ENCODE measurements at places on chromosomes 4 and X.

DNA sequence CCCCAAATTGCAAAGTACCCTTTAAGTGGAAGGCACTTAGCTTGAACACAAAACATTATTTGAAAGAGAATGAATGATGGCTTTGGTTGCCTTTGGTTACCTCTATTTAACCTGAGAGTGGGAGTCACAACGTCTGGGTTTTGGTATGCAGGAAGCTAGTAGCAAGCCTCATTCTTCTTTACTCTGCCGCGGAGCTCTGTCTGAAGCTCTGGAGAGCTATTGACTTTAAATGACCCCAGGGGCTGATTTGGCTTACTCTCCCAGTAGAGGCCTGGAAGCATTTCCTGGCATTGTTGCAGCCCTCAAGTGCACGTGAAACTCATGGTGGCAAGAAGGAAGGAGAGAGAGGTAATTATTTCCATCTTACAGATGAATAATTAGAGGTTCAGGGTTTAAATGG, 81.8 kb upstream of the MAGEA4 start:
- no peak for DNase-seq

DNA sequence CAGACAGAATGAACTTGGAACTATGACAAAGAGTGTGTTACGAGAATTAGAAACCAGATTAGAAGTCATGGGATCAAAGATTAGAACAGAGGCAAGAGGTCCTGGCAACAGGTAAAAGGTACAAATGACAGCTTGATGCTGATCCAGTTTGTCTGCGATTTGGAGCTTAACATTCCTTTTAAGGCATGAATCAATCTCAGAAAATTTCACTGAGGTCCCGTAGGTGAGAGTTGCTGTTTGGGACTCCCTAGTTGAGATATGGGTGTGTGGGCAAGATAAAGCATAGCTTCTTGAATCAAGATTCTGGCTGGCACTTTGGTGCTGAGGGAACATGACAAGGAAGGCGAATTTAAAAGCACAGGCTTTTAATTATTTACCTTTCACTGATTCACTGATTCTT, 62.6 kb upstream of the ACSL4 start:
- DNase-seq, result no peak

- DNase-seq, result no peak
Measured at GRCh38 chr4:6221301-6221850, 21.0 kb upstream of the JAKMIP1 start.

- no peak for DNase-seq
Measured at GRCh38 chr4:119657111-119657611, 28.6 kb upstream of the PDE5A start.

DNA sequence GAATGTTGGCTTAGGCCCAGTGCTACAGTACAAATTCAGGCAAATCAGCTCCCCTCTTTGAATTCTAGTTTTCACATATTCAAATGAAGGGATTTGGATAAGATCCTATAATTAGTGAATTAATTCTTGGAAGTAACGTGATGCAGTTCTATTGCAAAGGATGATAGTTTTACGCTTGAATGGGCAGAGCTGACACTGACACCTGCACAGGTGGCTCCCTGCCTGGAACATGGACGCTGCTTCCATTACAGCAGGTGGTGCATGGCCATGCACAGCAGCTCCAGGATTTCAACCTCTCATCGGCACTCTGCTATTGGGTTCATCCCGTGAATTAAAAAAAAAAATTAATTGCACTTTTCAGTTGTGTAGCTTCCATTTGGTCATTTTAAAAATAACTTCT, 28.4 kb upstream of the RPS6KA6 start:
- DNase-seq, result no peak
